ENCODE measurements at places on chromosomes 7 and 10.

DNA sequence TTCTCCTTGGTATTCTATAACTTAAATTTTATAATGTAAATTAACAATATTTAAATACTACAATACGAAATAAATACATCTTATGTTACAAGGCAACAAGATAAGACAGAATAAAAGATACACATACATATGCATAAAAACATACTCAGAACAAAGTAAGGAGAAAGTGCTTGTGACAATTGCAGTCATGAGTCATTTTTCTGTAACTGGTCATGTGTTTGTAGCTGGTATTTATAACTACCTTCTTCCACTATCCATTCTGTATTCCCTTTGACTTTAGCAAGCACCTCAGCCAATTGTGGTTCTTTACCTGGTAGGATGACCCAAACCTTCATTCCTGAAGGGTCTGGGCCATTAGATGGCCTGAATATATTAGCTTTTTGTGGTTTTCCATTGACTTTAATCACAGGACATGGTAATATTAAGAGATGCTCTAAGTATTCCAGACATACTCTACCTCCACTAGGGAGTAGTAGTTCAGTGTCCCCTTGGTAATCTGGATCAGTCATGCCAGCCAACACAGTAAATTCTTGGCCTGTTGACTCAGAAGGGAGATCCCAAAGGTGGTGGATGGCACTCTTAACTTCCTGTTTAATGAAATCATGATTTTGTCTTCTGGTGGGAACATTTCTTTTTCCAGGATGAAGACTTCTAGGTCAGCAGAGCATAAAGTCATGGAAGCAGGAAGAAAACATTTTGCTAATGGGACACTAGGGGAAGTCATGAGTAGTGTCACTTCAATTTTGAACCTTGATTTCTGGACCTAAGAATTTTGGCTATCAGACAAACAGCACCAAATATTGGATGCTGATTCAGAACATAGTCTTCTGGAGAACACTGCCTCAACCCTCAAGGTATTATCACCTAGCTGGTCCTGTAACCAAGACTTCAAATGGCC is 733.7 kb upstream of the IGFBP3 start:
- no peak for DNase-seq

DNA sequence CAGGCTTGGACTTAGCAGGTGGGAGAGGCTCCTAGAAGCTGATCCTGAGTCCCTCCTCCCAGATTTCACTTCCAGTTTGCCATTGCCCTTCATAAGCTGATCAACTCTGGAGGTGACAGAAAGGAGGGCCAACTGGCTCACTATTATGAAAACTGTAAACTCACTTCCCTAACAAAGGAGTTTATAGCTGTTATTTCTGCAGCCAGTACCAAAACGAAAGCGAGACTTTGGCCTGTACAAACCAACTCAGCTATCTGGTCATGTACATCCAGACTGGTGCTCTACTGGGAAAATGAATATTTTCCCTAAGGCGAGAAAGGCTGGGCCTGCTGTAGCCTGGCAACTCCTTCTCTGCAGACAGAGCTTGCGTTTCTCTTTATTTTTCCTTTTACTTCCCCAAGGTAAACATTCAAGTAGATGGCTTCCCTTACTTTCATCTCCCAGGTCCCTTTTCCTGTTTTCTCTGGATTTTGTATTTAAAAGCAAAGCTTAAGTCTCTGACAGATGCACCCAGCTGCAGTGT is 54.7 kb downstream of the GALNT17 start:
- DNase-seq, result no peak

DNA sequence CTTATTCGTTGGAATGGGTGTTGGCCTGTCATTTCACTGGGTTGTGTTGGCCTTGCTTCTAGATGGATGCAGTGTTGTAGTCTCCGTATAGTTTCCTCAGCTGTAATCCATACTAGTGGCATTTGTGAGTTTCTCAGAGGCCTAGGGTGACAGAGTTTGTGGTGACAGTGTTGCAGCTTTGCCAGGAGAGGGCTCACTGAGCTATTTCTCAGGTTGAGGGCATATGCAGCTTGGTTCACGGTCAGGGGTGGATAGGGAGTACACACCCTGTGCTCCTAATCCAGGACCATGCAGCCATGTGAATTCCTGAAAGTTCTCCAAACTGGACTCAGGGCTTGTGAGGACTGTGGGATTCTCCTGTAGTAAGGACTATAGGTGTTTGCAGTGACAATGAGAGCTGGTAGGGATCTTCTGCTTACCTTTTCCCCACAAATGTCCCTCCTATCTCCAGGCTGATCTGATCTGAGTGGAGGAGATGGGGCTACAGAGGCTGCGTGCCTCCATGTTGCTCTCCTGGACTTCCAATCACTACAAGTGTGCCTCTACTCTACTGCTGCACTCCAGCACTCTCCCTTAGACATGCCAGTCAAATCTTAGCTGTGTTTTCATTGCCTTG is 229.0 kb downstream of the STK31 start:
- DNase-seq, result no peak

- DNase-seq, result no peak
These were observed 124.3 kb downstream of the THSD7A start for GRCh38 chr7:11707606-11708193.

GRCh38 chr7:101390901-101391301 is 28.2 kb downstream of the COL26A1 start:
- no peak for DNase-seq

- DNase-seq, result no peak
These were observed 90.4 kb downstream of the OSBPL3 start for GRCh38 chr7:24889611-24890010.

- peak; percentile 29 for DNase-seq
These were observed at the start of gene VSIR for GRCh38 chr10:71773221-71773971. TSS of gene VSIR (minus strand) at chr10:71773520. CDS start at chr10:71773439, 81 bp downstream.

GRCh38 chr10:35456153-35456720 is 119.9 kb downstream of the CCNY start:
- no peak for DNase-seq

GRCh38 chr7:67890316-67890715 is 893.7 kb downstream of the TYW1 start:
- DNase-seq, result no peak

DNA sequence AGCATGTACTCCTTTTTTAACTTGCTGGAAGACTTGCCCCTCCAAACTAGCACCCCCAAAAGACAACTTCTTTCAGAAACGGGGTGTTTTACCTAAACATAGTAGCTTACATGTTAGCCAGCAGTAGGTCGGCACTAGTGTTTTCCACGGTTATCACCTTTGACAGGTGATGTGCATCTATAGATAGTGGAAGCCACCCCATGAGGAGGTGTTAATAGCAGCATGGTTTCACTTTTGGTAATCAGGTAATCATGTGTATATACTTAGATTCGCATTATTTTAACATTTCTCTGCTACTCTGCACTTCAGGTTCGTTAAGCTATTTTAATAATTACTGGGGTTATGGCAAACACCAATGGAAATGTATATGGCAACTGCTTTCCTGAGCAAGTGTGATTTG is 17.6 kb downstream of the SRI start:
- DNase-seq, result no peak

- DNase-seq, result no peak
These were observed 1.5 kb upstream of the MTPN start for GRCh38 chr7:135978624-135979023.

DNA sequence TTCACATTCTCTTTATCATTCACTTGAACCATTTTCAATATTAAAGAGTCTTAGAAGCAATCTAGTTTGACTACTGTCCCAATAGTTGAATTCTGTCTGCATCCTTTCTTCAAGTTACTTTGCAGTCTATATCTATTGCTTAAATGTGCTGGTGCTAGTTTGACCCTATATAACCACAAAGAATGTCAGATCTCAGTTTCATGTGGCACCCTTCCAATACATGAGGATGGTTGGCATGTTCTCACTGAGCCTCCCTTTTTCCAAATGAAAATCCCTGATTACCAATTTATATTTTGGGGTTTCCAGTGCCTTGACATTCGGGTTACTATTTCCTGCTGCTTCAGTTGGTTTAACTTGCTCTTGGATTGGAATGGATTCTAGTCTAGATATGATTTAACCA is 292.7 kb downstream of the EXOC4 start:
- no peak for DNase-seq

- DNase-seq, result no peak
These were observed 26.8 kb upstream of the DGKI start for GRCh38 chr7:137873524-137873923.

GRCh38 chr7:104650991-104651640 is 322.7 kb downstream of the LHFPL3 start:
- no peak for DNase-seq

DNA sequence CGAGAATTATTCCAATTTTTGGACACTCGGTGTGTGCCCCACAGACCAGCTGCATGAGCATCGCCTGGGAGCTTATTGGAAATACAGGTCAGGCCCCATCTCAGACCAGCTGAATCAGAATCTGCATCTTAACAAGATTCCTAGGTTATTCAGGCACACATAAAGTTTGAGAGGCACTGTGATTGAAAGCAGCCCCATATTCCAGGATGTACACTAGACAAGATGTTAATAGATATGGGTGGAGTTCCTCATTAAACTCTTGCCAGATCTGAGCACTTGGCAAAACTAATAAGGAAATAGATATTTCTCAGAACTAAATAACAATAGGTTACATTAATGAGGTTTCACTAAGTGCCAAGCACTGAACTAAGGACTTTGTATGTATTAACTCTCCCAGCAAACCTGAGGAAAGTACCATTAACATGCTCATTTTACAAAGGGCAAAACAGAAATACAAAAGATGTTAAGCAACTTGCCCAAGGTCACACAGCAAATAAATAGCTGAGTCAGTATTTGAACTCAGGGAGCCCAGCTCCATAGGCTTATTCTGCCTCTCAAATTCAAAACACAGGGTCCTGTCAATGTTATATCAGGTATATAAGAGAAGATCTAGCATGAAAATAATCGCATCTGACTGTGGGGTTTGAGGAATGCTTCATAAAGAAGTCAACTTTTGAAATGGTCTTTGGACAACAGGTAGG is 29.9 kb downstream of the PPP1R3C start:
- no peak for DNase-seq

DNA sequence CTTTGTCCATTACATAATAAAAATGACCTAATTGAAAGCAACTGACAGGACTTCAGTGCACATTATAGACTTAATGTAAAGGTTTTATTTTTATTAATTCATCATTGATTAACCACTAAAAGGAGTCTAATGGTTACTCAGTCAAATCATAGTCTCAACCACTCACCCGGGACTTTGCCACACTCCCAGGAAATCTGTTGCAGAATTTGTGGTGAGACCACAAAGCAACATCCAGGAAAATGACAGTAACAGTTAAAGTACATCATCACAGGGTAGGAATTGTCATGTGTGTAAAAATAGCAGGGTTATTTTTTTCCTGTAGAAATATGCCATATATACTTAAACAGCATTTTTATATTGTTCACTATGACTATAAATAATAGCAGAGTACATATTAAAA is 6.3 kb upstream of the HGF start:
- no peak for DNase-seq

DNA sequence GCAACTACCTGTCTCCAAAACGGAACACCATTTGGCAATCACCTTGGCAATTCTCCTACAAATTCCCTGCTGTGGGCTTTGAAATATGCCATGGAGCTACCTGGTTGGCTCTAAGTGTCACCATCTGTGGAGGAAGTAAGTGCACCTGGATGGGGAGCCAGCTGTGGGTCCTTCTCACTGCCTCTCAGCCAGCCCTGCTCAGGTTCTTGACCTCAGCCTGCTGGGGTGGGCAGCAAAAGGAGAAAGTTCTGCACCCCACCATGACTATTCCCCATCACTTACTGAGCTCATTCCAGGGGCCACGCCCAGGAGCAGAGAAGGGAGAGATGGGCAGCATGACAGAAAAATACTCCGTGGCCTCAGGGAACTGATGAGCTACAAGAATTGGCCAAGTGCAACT is 158.7 kb downstream of the TNS3 start:
- no peak for DNase-seq

DNA sequence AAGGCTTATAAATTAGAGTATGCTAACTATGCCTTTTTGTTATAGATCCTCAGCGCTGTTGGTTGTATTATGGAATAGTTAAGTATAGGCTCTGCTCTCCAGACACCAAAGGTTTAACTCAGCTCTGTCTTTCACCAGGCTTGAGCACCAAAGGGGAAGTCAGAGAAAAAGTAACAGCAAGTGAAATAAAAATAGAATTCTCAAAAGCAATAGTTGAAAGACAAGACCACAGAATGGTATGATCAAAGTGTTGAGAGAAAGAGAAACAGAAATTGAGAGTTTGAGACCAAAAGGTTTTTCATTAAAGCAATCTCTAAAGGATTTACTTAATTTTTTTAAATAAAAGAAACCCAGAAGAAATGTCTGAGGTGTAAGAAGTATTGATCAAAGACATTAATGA is 529.8 kb upstream of the C7orf33 start:
- DNase-seq, result no peak

- no peak for DNase-seq
These were observed 12.6 kb downstream of the TRIM8 start for GRCh38 chr10:102656791-102657371.

GRCh38 chr10:10685566-10685965 is 332.1 kb upstream of the CELF2 start:
- DNase-seq, result no peak

- no peak for DNase-seq
These were observed 220.8 kb upstream of the CELF2 start for GRCh38 chr10:10796774-10797415.

- DNase-seq, result no peak
These were observed 165.8 kb downstream of the LRRC4 start for GRCh38 chr7:127865466-127865865.

GRCh38 chr7:142194201-142194600 is 63.7 kb downstream of the PRSS58 start:
- DNase-seq, result no peak

DNA sequence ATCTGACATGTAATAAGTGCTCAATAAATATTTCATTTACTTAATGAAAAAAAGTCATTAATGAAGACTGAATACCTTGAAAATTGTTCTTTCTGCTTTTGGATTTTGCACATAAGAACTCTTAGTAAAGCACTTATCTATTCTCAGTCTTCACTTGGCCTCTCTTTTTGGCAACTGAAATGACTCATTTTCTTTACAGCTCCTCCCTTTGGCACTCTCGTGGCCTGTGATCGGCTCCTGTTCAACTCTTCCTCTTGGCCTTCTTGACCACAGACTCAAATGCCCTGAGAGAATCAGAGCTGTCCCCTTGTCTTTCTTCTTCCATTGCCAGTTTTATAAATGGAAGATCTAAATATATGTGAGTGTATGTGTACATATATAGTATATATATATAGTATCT is 54.2 kb downstream of the FOXP2 start:
- DNase-seq, result no peak

- DNase-seq, result peak; percentile 16
These were observed 517.3 kb downstream of the GRID1 start for GRCh38 chr10:85849315-85849714.

GRCh38 chr10:71366690-71367089 is 30.0 kb upstream of the CDH23 start:
- no peak for DNase-seq

GRCh38 chr7:42167206-42167605 is 69.8 kb downstream of the GLI3 start:
- DNase-seq, result no peak

DNA sequence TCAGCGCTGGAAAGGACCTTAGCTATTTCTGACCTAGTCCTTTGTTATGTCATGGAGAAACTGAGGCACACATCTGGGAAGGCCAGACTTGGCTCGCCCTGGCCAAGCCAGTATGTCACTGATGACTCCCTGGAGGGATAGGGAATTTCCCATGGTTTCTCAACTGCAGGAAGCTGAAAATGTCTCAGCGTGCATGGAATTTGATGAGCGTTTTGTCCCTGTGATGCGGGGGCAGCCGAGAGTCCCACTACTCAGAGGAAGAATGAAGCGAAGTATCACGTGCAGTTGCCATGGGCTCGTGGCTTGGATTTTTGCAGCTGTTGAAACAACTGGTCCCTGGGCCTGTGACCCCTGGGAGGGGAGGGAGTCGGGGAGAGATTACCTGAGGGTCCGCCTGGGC is 44.8 kb downstream of the CLIP2 start:
- no peak for DNase-seq

- no peak for DNase-seq
These were observed 35.0 kb upstream of the CTTNBP2 start for GRCh38 chr7:117908031-117908795.
